SHP77 treated with DMSO at 0.1 percent for 48 hours (cell line): ENCODE measurements at places on chromosomes 6 and 20.

DNA sequence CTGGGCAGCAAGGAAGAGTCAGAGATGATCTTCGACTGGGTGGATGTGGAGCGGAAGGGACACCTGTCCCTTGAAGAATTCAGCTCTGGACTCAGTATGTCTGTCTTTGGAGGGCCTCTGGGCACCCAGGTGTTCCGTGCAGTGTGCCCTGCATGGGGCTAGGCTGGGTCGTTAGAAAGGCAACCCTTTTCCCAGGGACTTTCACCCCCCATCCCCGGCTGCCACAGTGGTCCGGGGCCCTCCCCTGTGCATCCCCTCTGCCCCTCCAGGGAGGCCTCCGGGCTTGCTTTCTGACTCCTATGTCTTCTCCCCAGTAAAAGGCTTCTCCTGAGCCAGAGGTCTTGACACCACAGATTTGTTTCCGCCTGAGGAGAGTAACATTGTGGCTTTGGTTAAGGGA is 16.2 kb downstream of the RAB44 start:
- no peak for DNase-seq

DNA sequence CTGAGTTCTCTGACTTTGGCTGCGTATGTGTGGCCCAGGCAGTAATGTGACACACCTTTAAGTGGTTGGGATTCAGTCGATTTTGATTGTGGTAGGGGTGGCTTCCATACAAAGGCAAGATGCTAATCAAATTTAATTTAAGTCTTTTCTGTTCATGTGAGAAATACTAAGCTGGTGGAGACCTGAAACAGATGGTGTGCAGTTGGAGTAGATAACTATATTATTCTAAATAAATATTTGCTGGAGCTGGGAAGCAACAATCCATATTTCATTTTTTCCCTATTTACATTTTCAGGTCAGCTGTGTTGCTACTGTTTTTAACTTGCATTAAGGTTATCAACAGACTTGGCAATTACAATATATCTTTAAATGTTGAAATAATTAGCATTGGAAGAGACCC is 67.4 kb upstream of the C20orf144 start:
- no peak for DNase-seq

DNA sequence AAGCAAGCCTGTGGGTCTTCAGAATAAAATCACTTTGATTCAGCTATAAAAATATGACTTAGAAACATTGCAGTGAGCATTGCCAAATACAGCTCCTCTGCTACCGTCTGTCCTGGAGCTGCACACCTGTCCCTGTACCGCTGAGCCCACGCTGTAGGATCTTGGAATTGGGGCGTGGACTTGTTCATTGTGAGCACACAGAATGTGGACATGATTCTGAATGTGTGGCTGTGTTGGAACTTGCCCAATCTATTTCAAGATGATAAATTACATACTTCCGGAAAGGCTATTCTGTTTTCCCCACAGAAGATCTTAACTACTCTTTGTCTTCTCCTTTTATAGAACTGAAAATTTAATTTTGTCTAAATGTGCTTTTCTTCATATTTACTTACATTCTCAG is 107.3 kb downstream of the UST start:
- DNase-seq = no peak

GRCh38 chr6:84707171-84707570 is 57.2 kb downstream of the TBX18 start:
- no peak for DNase-seq

DNA sequence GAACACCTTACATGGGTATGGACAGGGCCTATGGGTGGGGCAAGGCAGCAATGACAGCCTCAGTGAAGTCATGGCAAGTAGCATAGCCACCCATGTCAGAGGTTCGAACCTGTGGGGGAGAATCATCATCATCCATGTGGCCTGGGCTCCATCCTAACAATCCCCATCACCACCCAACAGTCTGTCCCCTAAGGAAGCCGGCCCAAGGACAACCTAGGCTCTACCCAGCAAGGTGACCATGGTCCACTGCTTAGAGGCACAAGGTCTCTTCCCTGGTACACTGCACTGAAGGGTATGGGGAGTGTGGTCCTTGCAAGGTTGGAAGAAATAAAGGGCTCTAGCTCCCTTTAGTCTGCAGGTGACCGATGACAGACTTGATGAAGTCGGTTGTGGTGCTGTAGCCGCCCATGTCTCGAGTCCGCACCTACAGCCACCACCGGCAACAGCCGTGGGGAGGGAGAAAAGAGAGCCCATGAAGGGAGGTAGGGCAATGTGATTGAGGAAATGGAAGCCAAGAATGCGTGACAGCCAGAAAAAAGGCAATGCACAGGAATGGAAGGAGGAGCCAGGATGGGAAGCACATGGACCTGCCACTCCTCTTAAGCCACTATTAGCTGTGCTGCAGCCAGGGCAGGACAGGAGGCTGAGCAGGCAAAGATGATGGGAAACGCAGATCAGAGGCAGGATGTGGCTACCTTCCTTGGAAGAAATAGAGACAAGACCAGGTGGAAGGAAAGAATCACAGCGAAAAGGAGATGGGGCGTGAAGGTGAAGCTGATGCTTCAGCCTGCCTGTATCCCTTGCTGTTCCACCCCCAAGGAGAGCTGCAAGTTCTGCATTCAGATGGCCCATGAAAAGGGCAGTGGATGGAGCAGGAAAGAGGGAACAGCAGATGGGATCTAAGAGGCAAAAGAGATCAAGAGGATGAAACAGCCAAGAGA is 5.3 kb downstream of the IDH3B start:
- no peak for DNase-seq

DNA sequence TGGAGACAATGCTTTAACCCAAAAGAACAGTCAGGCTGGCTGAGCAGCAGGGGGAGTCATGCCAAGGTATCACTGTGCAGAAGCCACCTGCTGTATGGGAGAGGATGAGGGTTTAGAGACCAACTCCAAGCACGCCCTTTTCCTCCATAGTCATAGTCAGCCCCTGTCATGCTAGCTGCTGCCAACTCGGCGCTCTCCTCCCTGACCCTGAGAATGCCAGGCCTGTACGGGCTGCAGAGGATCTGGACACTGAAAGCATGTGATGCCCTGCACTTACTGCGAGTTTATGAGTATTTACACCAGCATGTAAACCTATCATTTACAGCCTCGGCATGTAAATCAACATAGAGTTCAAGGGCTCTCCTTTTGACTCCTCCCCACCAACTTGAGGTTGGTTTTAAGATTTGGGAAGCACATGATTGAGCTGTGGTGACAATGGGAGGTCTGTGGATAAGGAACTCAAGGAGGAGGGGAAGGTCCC is 11.7 kb upstream of the SCUBE3 start:
- DNase-seq = no peak

GRCh38 chr6:165634101-165634880 is 28.8 kb downstream of the PDE10A start:
- DNase-seq = no peak

GRCh38 chr6:34393191-34393965 is 909 bp upstream of the NUDT3 start:
- DNase-seq = no peak

- DNase-seq = no peak
Observed at GRCh38 chr6:39634646-39635341, 90.4 kb downstream of the KIF6 start.

DNA sequence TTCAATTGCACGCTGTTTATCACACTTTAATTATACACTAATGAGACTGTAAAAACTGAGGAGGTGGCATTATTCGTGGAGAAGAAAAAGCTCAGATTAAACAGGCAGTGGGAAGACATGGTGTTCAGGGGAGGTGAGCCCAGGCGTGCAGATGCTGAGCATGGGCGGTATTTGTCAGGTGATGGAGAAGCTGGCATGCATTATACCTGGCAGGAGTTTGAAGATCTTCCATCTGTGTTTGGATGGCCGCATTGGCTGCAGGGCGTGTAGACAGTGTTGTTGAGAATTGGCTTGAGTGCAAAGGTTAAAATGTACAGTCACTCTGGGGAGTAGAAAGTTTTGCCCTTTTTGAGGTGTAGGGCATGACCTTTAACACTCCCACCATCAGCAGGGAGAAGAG is 213.8 kb downstream of the ERMARD start:
- DNase-seq = no peak

DNA sequence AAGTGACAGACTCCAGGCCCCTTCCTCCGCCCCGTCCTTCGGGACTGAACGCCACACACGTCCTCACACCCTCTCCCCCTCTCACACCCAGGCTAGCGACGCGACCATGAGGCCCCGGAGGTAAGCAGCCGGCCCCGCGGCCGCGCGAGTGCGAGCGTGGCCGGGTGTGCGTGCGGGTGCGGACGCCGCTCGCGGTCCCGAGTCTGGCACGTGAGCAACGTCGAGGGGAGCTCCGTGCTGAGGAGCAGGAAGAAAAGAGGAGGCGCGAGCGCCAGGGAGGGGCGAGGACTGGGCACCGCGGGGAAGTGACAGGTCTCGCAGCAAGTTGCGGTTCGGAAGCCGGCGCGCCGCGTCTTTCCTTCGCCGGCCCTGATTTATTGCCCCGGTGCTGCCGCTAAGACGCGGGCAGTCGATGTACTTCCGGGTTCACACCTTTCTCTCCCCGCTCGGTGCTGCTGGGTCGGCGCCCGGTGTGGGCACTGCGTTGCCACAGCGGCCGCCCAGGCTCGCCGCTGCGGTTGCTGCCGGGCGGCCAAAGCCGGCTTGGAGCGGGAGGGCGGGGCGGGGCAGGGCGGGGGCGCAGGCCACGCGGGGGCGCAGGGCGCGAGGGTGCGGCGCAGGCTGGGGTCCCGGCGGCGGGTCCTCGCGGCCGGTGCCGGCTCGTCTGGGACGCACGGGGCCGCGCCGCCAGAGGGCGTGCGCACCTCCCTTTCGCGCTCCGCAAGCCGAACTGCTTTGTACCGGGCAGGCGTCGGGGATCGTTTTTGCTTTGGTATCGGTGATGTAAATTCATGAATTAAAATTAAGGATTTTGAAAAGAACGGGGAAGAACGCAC is 15.8 kb upstream of the LIN28B start:
- DNase-seq = peak; percentile 24

DNA sequence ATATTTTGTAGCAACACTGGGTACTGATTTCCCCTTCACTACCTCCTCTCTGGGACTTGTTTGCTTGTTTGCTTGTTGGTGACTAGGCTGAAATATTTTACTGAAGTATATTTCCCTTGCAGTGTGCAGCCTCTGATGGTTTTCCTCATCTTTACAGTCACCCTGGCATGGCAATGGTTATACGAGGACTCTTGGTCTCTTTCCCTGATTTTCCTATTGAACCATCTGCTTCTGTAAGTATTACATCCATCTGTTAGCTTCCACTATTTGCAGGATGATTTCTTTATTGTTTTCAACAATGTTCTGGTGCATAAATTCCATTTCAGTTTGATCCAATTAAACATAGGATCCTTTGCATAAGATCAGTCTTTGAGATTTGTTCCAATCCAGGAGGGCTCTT is 465.1 kb downstream of the MEI4 start:
- no peak for DNase-seq

- no peak for DNase-seq
Observed at GRCh38 chr6:84350397-84350796, 123.0 kb upstream of the CEP162 start.

- DNase-seq = no peak
Observed at GRCh38 chr6:139429580-139430145, 55.2 kb upstream of the CITED2 start.

DNA sequence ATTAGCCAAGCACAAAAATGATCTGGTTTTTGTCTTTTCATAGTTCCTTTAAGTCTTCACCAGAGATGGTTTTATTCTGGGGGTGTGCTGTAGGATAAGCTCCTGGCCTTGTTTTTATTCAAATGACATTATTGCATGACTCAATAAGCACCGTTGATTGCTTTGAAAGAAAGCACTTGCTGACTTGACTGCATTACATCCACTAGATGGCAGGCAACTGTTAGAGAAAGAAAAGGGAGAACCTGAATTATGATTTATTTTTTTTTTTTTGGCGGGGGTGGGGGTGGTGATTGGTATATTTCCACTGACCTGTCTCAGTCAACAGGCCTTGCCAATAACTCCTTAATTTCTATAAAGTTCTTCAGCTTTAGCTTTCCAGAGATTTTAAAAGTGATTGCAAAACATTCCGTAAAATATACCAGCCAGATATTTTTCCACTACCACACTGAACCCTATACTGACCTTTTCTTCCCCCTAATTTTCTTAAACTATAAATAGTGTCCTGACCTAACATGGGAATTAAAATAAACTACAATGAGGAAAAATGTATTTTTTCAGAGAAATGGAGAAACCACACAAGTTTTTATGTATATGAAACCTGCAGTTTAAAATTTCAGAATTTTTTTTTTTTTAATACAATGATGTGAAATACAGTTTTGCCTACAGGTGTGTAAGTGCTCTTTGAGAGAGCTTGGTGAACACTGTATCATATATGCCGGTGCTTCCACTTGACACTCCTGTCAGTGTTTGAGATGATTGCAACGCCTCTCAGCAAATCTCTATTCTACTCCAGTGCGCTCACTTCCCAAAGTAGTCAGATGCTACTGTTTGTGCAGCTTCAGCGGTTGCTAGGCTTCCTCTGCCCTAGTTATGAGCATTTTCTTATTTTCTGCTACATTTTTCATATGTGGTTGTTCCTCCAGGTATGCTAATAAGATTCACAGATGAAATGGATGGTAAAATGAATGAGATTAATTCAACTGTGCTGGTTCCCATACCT is 274.3 kb downstream of the CD109 start:
- peak; percentile 25 for DNase-seq

GRCh38 chr20:50115041-50115512 is 2.1 kb upstream of the UBE2V1 start:
- no peak for DNase-seq

GRCh38 chr6:138278326-138278725 is 60.0 kb upstream of the PBOV1 start:
- DNase-seq = no peak

DNA sequence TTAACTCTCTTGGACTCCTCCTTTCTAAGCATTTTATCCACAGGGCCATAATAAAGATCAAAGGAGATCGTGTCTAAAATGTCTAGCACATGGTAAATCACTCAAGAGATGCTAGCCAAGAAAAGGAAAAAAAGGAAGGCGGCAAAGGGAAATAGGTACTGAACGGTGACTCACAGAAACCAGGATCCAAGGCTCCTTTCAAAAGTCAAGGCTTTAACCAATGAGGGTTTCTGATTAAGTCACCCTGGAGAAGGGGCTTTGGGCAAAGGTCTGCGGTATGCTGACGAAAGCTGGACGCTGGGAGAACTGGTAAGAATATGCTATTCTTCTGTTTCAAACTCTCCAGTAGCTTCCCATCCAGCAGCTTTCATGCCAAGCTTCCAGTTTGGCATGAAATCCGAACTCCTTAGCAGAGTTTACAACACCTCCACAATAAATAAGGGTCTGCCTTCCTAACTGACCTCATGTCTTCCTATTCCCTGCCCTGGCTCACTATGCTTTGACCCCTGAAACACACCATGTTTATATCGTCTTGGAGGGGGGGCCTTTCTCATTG is 1.0 kb downstream of the TOMM34 start:
- no peak for DNase-seq

DNA sequence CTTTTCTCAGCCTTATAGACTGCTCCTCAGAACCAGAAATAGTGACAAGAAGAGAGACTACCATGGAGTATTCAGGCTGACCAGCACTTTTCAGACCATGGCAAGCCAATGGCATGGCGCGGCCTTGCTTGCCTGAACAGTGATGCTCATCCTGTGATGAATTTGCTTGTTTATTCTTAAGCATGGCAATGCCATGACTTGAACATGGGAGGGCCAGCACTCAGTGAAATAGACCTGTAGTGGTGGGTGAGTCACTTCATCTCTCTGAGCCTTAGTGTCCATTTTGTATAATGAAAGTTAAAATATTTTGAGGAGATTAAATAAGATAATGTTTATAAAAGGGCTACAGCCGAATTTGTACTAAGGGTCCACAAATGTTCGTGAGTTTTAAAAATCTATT is 79.1 kb downstream of the LRRC1 start:
- DNase-seq = no peak
